ENCODE measurements at places on chromosomes 2 and 18. TPM values are rescaled to one million over a fixed set of nuclear protein-coding genes. Genes with fewer than 3 reads are reported as not detected.

NAT8 gene
- polyA plus RNA-seq = not detected

IL36G gene
- not detected for polyA plus RNA-seq

- no peak overlapping the region for H3K27ac ChIP-seq
- no peak for DNase-seq
- no peaks in the 10 kb centered on the region for H3K4me1 ChIP-seq
- H3K27me3 ChIP-seq = no peaks in the 10 kb centered on the region
- no peak overlapping the region for H3K4me3 ChIP-seq
These were observed 213.9 kb upstream of the MAP2 start for GRCh38 chr2:209209943-209210342.

DNA sequence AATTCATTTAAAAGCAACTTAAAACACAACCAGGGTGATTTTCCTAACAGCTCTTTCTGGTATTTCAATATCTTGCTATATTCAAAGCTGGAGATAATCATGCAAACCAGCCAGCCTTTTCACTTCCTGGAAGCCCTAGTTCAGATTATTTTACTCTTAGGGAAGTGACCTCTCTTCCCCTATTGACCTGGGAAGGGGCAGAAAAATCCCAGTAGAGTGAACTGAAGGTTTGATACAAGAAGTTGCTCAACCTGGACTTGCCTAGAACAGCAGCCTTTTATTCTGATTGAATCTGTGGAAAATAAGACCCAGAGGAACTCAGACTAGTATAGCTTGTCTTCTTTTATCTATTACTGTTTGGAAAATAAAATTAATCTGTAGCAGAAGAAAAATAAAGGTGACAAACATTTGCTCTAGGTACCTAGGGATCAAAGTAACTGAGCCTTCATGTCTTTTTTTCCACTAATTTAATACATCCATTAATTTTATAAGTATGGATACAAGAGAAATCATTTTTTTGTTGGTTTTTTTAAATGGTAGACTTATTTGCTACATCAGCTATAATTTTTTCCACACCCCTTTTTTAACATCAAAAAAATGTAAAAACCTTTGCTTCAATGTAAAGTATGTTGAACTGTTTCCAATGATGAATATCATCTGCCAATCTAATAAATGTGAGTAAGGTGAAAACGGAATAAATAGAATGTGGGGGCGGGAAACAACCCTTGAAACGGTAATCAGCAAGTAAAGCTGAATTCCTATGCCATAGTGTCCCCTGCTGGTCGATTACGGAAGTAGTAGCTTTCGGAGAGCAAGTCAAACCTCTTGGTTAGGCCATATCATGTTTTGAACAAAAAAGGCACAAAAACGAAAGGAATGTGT is 629.9 kb downstream of the NRXN1 start:
- H3K4me1 ChIP-seq = no peaks in the 10 kb centered on the region
- H3K36me3 ChIP-seq = no peaks in the 10 kb centered on the region
- no peaks in the 10 kb centered on the region for H3K27me3 ChIP-seq

All from sigmoid colon (tissue), 7 donors.